ENCODE measurements at places on chromosomes 6 and 20.

GRCh38 chr6:75526502-75527127, 33.0 kb upstream of the FILIP1 start:
- no peak for DNase-seq

GRCh38 chr6:132140189-132140588, 189.0 kb upstream of the CCN2 start:
- DNase-seq, result no peak

DNA sequence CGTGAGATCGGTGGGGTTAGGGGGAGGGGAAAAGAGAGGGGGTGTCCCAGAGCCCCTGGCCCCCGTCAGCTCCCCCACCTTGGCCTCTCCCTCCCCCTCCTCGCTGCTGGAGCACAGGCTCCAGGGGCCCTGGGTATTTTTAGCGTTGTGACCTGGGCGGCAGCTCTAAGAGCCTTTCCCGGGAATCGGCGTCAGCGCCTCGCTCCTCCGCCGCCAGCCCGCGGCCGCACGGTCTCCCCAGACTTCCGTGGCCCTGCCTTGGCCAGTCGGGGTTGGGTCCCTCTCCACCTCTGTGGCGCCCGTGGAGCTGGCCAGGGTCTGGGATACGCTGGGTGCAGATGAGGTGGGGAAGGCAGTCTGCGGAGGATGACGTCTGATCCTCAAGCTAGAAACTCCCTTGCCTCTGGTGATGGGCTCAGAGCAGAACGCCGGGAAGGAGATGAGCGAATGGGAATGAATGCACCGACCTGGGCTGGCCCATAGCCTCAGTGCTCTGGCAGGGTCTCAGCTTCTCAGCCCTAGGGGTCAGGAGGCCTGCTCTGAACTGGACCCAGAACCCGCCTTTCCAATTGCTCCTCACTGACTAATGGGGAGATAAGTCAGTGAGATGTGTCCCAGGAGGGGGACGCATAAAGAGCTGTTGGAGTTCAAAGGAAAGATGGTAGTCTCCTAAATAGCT, 883 bp upstream of the DBNDD2 start:
- DNase-seq, result no peak

DNA sequence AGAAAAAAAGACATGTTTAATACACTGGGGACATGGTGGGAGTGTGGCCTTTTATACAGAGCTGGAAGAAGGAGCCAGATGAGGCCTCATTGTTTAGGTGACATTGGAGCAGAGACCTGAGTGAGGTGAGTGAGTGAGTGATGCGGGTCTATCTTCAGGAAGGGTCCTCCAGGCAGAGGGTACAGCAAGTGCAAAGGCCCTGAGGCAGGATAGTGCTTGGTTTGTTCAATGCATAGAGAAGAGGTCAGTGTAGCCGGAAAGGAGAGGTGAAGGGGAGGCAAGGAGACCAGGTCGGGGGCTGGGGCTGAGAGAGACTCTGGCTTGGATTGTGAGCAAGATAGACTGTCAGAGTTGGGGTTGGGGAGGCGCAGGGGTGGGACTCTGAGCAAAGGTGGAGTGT, 23.6 kb downstream of the KCNG1 start:
- no peak for DNase-seq

DNA sequence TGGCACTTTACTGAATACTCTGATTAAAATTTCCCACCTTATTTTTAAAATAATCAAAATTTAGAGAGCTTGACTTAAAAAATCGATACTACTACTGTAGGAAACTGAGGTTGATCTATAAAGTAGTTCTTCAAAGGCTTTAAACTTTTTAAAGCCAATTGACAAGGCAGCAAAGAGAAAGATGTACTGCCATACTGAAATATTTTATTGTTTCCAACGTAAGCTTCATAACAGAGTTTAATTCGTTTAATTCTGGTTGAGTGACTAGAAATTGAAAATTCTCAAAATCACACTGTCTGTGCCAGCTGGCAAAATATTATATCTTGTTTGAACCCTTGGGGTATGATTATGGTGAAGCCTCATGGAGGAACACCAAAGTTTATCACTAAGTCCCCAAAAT, 207.6 kb downstream of the UNC5CL start:
- DNase-seq, result no peak

- DNase-seq, result no peak
Observed at GRCh38 chr20:44170816-44171410, 16.1 kb downstream of the JPH2 start.

DNA sequence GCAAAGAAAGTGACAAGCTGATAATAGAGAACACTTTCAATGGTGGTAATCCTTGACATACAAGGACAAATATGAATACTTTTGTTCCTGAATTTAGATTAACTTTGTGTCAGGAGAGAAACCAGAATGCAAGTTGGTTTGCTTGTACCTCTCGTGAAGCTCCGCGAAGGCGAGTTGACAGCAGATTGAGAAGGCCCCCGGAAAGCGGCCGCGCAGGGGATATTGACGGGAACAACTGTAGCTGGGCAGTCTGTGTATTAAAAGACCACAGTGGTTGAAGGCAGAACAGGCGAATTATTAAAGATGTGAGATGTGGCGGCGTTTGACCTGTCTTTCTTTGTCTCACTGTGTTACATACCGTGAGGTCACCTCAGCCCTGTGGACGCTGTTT, 175.8 kb upstream of the RALGAPA2 start:
- DNase-seq, result no peak

DNA sequence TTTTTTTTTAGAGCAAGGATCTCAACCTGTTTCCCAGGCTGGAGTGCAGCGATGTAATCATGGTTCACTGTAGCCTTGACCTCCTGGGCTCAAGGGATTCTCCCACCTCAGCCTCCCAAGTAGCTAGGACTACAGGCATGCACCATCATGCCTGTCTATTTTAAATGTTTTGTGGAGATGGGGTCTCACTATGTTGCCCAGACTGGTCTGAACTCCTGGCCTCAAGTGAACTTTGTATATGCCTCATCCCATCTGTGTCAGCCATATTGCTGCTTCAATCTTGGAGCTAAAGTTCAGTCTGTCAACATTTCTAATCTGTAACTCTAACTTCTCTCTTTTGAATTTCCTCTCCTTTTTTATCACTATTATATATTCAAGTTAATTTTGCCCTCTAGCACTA, 54.3 kb downstream of the CD164 start:
- DNase-seq, result no peak
